ENCODE measurements at places on chromosomes 12 and 14.

DNA sequence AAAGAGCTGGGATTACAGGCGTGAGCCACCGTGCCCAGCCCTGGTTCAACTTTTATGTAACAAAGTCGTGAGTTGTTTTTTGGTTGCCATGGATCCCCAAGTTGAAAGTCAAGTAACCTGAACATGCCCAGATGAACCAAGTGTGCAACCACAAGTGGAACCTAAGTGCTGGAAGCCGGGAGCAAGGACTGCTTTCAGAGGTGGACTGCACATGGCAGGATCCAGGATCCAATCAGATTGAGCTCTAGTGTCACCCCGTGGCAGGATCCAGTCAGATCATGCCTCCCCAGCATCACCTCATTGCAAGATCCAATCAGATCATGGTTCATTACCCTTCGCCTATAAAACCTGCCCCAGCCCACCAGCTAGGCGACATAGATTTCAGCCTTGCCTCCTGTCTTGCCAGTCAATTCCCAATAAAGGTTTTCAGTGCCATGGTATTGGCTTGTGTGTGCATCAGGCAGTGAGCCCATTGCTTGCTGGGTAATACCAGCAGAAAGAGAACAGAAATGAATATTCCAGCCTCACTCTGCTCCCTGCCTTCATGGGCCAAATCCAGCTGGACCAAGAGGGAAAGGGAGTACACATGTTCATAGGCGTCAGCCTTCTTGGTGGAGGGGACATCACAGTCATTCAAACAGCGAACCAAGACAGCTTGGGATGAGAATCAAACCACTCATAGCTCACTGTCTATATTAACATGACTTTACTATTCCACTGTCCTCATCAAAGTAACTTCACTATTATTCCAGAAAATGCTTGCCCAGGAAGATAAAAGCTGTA lies 43.6 kb upstream of the VASH1 start:
- no peak for DNase-seq

GRCh38 chr12:63915105-63915800 lies 70.8 kb downstream of the SRGAP1 start:
- no peak for DNase-seq

- no peak for DNase-seq
Measured at GRCh38 chr14:74898083-74898482, 16.4 kb downstream of the DLST start.

DNA sequence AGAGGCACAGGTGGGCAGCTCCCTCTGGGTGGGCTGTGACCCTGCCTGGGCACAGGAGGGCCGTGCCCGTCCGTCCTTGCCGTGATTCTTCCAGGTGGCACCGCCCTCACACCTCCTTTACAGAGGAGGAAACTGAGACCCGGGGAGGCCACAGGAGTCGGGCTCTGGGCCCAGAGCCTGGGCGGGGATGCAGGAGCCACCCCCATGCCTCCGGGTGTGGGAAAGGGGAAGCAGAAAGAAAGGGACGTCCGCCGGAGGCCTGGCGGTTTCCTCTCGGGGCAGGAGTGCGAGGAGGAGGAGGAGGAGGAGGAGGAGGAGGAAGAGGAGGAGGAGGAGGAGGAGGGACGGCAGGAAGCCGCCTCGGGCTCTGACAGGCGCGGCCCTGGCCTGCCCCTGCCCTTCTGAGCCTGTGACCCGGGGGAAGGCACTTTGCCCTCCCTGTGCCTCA lies 23.0 kb downstream of the SH2B3 start:
- no peak for DNase-seq

DNA sequence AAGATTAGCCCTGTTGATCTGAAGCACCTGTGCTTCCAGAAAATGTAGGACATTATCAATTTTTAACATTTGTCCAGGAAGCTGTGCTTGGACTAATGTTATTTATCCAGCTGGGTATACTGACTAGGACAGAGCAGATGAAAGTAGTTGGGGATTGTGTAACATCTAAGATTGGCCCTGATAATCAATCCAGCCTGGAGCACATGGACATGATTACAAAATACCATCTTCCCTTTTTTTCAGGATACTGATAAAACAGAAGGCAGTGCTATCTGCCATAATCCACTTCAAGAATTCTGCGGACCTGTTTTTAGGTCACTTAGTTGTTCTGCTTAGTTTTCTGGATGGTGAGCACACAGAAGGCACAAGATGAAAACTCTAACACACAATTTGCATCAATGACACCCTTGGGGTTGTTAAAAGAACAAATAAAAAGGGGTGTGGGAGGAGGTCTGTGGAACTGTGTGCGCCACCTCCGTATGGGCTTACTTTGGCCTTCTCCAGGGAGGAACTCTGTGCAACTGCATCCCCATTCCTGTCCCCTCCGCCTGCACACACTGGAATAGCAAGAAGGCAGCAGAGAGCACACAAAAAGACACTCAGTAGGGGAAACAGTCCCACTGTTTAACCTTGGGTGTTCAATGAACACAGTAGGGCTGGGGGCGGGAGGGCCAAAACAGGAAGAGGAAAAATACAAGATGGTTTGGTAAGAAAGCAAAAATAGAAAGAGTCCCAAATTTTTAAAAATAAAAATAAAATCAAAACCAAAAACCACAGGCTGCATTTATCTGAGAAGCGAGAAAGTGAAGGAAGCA lies 31.1 kb upstream of the DUSP6 start:
- peak; percentile 50 for DNase-seq

DNA sequence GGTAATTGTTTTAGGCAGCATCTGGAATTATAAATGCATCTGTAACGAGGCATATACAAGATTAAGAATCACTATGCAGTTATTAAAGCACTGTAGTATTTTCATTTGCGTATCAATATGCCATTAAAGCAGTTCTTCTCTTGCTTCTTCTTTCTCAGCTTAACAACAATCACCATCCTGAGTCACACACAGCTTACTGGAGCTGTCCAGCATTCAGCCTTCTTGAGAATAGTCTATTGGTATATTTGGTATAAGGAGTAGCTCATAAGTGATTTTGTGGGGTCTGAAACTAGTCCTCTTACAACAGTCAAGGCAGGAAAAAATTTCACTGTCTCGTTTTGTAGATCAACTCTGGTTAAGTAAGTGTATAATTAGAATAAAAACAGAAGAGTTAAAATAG lies 523.0 kb upstream of the FOXG1 start:
- DNase-seq = no peak

DNA sequence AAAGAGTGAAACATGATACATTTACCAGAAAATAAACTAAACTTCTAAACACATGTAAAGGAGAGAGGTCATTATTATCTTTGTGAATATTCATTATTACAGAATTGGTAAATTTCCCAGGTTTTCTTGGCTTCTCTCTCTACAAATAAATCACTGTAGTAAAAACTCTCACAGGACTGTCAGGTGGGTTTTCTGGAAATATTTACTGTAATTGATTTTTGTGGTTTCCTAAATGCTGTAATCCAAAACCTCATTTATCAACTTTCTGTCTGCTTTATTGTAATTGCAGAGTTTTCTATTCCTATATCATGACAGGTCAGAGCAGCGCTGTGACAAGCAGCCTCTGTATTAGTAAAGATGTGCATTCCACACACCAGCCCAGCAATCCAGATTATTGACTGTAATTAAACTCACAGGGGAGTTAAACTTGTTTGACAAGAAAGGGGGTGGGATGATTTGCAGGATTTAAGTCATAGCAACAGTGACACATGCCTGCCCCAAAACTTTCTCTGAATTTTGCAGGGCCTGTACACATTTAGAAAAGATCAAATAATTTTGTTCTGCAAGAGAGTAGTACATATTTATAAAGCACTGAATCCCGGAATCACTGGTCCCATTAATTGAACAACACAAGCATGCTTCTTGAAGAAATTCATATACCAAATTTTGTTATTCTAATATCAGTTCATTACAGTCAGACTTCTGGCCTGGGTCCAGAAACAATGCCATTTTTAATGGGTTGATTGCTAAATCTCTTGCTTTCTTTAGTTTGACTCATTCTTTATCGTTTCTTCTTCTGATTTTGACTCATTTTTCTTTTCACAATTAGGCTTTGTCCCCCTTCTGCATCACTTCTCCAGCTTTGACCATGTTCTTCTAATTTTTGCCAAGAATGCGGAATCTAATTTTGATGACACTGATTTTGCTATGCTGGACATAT lies 42.2 kb downstream of the PTPRO start:
- no peak for DNase-seq

DNA sequence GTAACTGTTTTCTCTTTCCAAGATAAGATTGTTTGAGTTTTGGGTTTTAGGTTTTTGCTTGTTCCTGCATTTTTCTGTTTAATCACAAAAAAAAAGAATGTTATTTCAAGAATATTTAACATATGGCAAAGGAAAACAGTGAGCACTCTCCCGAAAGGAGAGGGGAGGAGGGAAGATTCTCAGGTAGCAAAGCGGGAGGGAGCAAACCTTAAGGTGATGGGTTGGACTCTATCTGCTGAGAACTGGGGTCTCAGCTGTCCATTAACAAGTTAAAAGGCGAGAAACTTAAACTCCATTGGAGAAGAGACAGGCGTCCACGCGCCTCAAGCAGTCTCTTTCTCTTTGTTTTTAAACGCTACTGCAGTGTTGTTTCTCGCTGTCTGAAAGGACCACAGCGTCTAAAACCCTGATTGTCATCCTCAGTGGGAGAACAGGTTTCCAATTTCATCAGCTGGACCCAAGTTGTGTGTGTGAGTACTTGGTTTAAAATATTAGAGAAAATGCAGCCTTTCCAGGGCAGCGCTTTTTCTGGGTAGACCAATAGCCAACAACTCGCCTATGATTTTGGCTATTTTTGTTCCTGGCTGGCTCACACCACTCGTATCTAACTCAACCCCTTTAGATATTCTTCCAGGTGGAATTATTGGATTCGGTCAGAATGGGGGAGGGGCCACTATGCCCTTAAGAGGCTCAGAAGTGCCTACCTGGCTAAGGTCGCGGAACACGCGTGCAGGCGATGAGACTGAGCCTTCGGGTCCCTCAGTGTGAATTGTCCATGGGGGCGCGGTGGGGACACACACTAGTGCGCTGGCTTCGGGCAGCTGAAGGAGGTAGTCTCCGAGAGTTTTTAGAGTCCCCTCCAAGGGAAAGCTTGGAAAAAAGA lies 8.2 kb downstream of the SIX1 start:
- no peak for DNase-seq

DNA sequence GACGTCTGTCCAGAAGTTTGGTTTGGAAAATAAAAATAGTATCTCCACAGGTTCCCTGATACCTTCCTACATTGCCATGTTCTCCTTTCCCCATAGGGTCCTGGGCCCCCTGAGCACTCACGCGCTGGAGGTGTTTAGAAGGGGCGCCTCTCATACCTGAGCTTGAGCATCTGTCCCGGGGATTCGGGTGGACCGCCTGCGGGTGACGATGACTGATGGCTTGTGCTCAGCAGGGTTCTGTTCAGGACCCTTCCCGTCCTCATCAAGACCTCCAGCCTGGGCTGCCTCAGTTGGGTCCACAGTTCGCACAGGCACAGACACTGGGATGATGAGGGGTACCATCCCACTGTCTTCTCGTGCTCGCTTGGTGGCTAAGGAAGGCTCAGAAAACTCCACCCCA lies 22.7 kb upstream of the PNMA1 start:
- no peak for DNase-seq

GRCh38 chr14:55136885-55137786 lies 8.1 kb downstream of the LGALS3 start:
- DNase-seq = peak; percentile 39

Measured in SK-N-SH (cell line).